ENCODE measurements at places on chromosomes 7 and 10. TPM values are rescaled to one million over a fixed set of nuclear protein-coding genes. Genes with fewer than 3 reads are reported as not detected.

DNA sequence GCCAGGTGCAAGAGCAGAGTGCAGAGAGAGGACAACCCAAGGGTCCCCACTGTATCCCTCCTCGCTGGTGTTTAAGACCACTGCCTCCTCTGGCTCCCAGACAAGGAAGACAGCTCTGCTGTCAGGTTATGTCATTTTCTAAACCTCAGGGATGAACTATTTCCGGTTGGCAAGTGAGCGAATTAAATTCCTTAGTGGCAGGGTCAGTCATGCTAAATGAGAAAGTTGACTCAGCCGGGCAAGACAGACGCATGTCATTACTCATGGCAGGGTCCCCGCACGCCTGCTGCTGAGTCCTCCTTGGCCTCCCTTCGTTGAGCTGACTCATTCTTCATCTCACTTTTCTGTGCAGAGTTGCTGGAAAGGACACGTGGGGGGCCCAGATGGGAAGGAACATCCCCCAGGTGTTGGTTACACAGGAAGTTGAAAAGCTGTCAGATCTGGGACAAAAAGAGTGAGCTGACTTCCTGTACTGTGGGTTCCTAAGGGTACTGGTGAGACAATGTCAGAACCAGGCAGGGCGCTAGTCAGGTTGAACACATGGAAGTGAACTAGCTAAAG lies 47.1 kb upstream of the UCN3 start:
- DNase-seq = no peak

DNA sequence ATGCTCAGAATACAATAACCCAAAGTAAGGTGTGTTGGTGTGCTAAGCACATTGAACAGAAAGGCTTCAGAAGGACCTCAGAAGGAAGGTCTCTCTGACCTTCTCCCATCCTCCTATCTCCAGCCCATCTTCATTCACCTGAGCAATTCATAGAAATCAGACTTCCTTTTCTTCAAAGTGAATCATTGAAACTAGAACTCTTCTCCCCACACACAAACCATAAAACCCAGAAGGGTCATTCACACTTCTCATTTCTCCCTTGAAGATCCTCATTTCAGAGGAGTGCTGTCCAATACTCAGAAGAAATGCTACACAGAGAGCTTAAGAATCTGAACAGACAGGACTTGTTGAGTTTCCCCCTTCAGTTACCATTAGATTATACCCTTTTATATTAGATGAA lies 89.5 kb downstream of the VWDE start:
- DNase-seq = no peak

GRCh38 chr7:159141167-159141566 lies 3.5 kb downstream of the VIPR2 start:
- DNase-seq = no peak

DNA sequence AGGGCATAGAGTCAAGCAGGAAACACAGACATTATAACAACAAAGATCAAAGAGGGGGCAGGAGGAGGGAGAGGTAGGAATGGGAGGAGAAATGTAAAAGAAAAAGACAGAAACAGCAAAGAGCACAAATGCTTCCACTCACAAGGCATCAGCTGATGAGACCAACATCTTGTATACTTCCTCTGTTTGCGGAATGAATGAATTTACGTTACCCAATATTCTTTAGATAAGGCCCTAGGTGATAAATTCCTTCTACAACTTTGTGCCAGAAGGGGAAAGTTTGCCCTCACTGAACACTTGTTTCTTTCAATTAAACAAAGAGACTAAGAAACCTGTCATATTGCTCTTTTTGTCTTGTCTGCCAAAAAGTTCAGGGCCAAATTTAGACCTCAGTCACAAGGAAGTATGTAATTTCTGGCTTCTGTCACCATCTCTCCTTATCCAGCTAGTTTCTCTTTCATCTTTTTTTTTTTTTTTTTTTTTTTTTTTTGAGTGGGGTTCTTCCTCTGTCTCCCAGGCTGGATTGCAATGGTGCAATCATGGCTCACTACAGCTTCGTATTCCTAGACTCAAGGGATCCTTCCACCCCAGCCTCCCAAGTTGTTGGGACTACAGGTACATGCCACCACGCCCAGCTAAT lies 116.4 kb upstream of the NANOS1 start:
- no peak for DNase-seq

Gene GARIN1A
- 0.82 TPM for total RNA-seq

Data from frontal cortex (tissue), 4 donors.